ENCODE measurements at places on chromosomes 7 and 10.

DNA sequence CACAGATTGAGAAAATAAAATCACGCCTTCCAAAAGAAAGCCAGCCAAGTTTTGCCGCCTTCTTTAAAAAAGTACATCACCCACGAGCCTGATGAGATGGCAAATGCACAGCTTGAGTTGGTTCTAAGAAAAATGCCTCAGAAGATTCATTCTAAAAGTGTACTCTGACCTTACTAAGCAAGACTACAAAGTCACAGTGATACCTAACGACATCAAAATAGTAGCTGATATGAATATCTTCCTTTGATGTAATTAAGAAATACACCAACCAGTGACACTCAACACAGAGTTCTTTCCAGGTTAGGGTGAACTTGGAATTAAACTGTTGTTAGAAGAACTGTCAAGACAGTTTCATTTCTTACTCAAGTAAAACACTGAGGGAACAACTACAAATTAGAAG, 78.0 kb upstream of the AMPH start:
- no peak for DNase-seq

DNA sequence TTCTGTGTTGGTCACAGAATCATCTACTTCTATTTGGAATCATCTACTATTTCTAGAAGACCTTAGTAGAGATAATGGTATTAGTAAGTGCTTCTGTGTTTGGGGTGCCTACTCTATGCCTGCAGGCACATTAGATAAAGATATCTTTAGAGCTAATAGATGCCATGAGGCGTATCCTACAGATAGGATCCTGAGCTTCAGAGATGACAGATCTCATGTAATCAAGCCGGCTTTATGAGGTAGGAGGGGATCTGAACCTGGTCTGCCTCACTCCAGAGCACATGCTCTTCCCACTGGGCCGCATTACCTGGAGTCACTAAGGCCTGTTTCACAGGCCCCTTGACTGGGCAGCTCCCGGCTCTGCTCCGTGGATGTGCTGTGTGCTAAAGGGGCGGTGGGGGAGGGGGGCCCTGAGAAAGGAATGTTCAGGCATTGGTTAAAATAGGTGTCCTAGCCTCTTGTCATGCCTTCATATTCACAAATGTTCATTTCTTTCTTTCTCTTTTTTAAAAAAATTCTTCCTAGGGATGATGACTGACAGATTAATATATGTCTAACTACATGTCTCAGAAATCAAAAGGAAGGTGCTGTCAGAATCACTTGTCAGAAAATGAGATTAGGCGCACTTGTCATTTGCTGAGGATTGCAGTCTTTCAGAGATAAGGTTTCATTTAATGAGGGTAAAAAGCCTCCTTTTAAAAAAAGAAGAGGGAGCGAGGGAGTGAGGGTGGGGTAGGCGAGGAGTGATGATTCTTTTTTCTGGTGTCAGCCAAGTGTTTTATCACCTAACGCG, 458.0 kb upstream of the GALNT17 start:
- no peak for DNase-seq

GRCh38 chr7:39810204-39810642, 139.8 kb upstream of the CDK13 start:
- no peak for DNase-seq

- no peak for DNase-seq
Observed at GRCh38 chr7:158285383-158285770, 302.2 kb downstream of the PTPRN2 start.

DNA sequence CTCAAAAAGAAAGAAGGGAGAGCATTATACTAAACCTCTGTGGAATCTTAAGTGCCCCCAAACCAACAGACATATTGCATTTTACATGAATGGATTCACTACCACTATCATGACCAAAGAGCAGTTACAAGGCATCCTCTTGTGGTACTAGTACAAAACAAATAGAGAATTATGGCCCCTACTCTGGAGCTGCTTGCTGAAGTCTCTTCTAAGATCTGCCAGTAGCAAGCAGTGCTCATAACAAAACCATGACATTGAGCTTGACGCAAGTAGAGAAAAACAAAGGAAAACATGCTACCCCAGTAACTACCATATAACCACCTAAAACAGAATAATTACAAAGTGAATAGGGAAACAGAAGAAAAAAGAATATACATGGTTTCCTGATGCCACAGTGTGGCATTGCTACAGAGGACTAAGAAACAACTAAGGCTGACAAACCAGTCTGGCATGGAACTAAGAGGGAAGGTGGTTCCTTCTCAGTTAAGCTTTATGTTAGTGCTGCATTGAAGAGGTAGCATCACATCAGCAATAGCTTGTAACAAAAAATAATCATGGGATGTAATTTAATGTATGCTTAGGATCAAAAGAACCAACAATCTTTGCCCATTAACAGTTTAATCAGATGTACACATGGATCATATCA, 150.2 kb upstream of the AGR3 start:
- DNase-seq, result no peak

- no peak for DNase-seq
Observed at GRCh38 chr10:17250736-17251135, 22.7 kb downstream of the VIM start.

DNA sequence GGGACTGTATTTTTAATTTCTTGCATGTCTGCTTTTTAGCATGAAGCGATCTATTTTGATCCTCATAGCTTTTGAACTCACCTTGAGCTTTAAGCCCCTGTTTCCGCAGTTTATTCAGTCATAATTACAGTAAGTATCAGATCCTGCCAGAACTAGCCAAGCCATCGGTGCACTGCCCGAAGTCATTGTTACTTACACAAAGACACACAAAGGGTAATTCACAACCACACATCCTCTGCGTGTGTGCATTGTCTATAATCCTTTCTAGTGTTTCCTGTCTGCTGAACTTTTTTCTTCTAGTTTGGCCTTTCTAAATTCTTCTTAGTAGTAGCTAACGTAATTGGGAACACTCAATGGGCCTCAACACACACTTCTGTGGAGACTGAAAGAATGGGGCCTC, 133.0 kb downstream of the SFMBT2 start:
- no peak for DNase-seq

DNA sequence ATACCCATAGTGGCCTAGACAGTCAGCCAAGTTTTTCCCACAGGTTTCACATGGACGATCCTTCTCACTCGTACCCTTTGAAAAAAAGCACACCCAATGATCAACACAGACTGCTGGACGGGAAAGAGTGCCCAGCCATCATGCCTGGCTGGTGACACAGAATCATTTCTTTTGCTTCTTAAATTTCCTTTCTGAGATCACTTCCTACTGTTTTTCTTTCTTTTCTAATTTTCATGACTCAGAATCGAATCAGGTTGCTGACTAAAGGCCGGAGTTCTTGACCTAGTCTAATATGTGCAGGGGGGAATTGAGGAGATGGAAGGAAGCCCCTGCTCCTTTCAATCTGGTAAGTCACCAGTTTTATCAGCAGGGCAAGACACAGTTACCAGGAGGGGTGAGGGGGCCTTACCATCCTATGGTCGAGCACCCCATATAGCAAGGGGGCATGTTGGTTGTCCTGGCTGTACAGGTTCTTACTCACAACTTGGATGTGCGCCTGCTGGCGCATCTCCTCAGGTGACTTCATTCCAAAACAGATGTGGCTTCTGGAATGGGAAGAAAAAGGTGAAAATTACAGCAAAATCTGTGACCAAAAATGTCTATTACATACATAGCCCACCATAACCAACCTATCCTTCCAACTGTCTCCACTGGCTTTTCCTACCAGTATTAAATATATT, 3.5 kb downstream of the POLR3A start:
- DNase-seq, result no peak

GRCh38 chr7:70384891-70385290, 747.1 kb upstream of the GALNT17 start:
- no peak for DNase-seq

DNA sequence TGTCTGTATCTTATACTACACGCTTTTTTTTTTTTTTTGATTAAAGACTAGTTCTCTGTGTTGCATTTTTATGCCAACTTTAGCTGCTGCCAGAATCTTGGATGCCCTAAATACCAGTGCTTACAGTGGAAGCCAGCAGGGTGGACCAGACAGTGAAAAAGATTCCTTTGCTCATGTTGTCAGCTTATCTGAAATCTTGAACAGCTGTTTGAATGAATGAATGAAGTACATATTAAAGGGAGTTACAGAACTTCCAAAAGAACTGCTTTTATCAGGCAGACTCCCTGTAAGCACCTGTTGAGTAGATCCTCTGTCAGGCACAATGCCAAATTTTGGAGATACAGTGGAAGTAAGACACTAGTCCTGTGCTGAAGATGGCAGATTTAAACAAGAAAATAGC, 184.9 kb downstream of the PPP1R9A start:
- no peak for DNase-seq

GRCh38 chr10:18446205-18446604, 205.2 kb downstream of the NSUN6 start:
- DNase-seq, result no peak

DNA sequence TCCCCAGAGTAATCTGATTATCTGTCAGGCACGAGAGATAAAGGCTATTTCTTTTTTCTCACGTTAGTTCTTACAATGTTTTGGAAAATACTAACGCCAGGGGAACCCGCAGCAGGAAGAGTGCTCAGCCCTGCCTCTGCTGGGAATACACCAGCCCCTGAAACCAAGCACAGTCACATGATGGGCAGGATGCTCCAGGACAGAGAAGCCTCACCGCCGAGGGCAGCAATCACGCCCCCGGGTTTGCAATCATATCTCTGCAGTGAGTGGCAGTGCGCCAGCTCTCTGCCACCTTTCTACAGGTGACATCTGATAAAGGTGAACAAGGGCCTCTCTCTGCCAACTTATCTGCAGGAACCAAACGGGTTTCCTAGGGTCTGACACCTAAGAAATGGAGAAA, 39.8 kb downstream of the BRI3 start:
- no peak for DNase-seq

All from retina (tissue), 1 donor.